Skin of body (tissue), 3 donors: ENCODE measurements at places on chromosomes 3 and 15. TPM values are rescaled to one million over a fixed set of nuclear protein-coding genes. Genes with fewer than 3 reads are reported as not detected.

MRPL47 gene
- total RNA-seq, result 26.8 TPM

CHRNA5 gene
- total RNA-seq, result 0.39 TPM

DPPA4 gene
- total RNA-seq, result 1.5 TPM

BCHE gene
- total RNA-seq, result 28.8 TPM

CD276 gene
- total RNA-seq, result 46.9 TPM

PRR20G gene
- total RNA-seq, result not detected

CTNNB1 gene
- 728 TPM for total RNA-seq

DNA sequence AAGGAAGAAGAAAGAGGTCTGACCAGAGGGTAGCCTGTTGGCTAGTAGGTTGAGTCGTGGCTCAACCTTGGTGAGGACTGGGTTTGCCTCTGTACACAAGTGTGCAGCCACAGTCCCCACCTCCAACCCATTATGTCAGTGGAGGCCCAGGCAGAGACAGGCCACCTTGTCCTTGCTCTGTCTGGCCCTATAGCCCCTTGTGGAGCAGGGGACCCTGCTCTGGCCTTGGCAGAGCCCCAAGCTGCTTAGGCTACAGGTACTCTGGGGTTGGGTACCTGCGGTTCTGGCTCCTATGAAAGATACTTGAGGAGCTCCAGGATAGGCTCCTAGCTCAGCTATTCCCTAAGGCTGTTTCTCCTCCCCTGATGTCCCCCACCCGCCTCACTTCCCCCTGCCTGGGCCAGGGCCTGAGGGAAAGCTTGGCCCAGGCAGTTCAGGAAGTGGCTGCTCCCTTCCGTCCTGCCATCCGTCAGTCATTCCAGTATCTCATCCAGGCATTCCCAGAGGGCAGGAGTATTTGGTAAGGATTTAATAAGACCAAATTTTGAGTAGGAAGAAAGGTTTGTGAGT is 44.0 kb downstream of the FGD5 start:
- DNase-seq, result no peak

GRCh38 chr15:95459273-95459672 is 871.2 kb upstream of the NR2F2 start:
- DNase-seq, result no peak

DNA sequence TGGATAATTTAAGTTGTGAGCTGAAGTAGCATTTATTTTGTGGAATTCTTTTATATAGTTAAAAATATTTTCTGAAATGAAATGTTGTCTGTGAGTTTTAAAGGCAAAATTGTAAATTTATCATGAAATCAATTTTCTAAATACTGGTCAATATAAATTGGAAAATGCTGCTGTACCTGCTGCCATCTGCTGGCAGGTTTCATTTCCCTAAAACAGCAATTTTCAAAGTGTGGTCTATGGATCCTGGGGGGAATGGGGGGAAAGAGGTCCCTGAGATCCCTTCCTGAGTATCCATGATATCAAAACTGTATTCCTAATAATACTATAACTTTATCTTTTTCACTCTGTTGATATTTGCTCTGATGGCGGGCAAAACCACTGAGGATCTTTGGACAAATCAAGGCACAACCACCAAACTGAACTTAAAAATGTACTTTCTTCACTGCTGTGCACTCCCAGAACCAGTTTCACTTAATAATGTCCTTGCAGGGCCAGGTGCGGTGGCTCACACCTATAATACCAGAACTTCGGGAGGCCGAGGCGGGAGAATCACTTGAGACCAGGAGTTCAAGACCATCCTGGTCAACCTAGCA is 17.2 kb upstream of the CCR4 start:
- no peak for DNase-seq

GRCh38 chr3:196192036-196192523 is 19.1 kb downstream of the ZDHHC19 start:
- no peak for DNase-seq

GRCh38 chr15:28017423-28017924 is 81.6 kb downstream of the OCA2 start:
- no peak for DNase-seq
